Left hindlimb (tissue), 1 donor: ENCODE measurements at places on chromosomes 5 and 9.

GRCh38 chr9:6354072-6354686 lies 26.0 kb downstream of the TPD52L3 start:
- DNase-seq = no peak

- DNase-seq = no peak
Observed at GRCh38 chr5:110377361-110377760, 349.1 kb downstream of the TMEM232 start.

GRCh38 chr9:85185486-85186217 lies 516.1 kb downstream of the NTRK2 start:
- no peak for DNase-seq

DNA sequence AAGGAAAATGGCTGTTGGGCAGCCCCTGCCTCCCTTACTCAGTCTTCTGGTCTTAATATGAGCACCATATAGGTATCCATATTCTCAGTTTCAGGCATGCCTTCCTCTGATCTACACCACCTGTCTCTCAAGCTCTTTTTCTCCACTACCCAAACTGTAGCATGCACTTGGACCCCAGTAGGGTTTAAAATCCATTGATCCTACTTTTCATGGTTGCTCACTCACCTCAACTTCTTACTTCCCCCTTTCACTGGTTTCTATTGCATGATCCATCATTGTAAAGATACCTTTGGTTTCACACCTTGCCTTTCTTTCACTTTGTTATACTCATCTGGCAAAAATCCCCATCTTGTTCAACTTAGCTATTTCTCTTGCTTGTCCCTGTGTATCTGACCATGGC lies 159.4 kb downstream of the KDM4C start:
- DNase-seq = no peak

- no peak for DNase-seq
Observed at GRCh38 chr9:1878811-1879210, 136.3 kb upstream of the SMARCA2 start.

GRCh38 chr9:80447876-80448275 lies 876.1 kb downstream of the TLE4 start:
- no peak for DNase-seq

DNA sequence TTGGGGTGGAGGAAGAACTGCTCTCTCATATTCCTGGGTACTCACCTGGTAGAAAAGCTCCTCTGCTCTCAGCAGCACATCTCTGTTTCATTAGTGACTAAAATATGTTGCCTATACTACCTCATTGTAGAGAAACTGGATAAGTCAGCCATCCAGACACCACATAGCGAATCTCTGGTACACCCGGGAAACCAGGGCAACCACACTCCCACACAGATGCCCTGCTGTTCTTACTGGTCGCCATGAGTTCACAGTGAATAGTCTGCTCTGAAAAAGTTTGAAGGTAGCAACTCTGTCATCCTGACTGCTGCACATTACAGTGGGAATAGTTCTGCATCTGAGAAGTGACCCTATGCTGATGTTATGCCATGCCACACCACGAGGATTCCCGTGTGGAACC lies 135.0 kb downstream of the ENTREP1 start:
- no peak for DNase-seq

DNA sequence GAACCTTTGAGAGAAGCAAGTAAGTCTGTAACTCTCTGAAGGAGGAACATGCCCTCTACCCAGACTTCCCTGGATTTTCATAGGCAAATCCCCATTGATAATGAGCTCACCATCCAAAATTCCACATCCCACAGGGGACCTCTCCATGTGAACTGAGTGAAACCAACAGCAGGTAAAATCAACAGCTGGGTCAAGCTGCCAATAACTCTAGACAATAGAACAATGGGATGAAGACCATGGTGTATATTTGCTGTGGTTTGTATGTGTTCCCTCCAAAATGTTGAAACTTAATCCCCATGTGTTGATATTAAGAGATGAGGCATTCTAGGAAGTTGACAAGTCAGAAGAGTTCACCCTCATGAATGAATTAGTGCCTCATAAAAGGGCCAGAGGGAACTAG lies 110.2 kb upstream of the MYO10 start:
- no peak for DNase-seq

GRCh38 chr5:115594128-115595047 lies 7.9 kb downstream of the TICAM2 start:
- DNase-seq = no peak

DNA sequence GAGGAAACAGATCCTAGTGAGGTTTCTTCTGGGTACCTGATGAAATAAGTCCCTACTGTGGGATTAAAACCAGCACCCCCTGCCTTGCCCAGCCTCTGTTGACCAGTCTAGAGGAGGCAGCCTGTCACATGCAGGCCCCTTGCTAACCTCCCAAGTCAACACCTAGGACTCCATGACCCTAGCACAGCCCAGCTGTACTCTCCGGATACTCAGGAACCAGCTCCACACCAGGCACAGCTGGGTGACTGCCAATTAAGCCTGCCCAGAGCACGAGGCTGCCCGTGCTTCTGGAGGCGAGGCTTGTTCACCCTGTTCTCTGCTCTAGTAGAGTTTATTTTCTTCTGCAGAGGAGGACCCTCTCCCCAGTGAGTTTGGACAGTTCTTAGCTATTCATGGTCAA lies 92.5 kb downstream of the SNX24 start:
- no peak for DNase-seq

- DNase-seq = no peak
Observed at GRCh38 chr9:132862533-132862932, 15.6 kb downstream of the AK8 start.

- no peak for DNase-seq
Observed at GRCh38 chr9:108547411-108548135, 308.2 kb downstream of the ACTL7B start.

- no peak for DNase-seq
Observed at GRCh38 chr9:122781671-122782070, 7.1 kb upstream of the OR5C1 start.

DNA sequence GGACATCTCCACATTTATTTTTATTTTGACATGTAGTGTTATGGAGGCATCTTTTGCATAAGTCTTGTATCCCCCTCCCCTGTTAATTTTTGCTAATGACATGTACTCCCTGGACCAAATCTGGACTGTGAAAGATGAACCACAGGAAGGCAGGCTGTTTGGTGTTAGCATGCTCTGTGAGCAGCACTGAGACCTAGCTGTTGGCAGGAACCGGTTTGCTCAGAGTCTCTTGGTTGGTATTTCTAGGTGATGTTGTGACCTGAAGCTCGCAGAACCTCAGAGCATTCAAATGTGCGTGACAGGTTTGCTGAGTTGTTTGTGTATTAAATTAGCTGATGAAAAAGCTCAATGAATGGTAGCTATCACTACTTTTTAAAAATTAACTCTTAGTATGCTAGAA lies 53.6 kb upstream of the PHF2 start:
- DNase-seq = no peak

- no peak for DNase-seq
Observed at GRCh38 chr5:42582723-42583122, 159.5 kb downstream of the GHR start.

DNA sequence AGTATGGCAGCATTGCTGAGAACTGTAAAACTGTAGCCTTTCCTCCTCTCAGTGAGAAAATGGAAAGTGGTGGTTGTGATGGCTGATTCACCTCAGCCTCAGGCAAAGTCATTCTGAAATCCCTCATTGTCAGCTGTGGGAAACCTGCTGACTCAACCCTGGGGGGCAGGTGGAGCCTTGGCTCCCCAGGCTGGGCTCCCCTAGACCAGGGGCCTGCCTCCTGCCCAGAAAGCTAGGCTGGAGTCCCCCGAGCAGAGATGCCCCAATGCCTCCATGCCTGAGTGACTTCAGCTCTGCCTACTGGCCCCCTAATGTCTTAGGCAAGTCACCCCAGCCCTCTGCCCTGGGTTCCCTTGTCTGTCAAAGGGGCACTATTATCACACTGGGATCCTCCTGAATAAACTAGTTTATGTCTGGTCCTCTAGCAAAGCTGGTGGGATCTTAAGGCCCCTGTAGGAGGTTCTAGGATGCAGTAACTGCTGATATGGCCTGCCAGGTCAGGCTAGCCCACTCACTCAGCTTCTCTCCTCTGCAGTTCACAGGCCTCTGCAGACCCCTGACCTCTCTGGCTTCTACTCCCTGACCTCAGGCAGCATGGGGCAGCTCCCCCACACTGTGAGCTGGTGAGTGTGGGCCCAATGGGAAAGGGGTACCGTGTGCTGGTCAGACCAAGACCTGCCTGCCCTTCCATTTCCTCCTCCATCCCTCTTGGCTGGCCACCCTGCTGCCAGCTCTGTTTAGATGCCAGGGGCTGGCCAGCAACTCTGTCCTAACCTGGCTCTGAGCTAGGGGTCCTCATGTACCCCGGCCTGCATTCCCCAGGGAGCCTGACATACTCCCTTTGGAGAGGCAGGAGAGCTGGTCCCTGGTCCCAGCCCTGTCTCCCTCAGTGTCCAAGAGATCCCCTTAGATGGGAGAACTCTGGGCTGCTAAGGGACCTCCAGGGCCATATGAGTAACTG lies 24.2 kb downstream of the TCF7 start:
- no peak for DNase-seq

GRCh38 chr5:396531-396961 lies 46.4 kb upstream of the EXOC3 start:
- no peak for DNase-seq

DNA sequence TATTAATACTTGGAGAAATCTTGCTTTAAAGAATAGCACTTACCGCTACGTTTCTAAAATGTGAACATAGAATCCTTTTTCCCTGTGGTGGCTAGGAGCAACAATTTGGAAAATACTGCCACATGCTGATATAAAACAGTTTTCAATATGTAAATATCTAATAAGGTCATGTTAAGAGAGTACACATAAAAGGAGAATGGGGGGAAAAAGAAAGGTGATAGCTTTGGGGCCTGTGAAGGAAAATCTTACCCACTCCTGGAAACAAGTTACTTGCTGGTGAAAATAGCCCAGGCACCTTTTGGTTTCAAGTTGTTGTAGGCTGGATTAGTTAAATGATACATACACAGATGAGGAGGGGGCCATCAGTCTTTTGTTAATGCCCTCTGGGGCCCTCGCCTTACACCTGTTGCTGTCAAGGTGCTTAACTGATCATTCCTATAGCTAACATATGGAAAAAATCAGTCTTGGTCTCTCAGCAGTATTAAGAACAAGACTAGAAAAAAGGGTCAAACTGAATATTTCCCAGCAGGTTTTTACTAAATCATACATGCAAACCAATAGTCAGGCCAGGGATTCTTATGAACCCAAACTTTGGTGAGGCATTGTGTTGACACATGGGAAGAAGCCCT lies 24.1 kb downstream of the FYB1 start:
- DNase-seq = no peak

GRCh38 chr5:145774442-145774841 lies 60.7 kb downstream of the PRELID2 start:
- DNase-seq = no peak

- DNase-seq = no peak
Observed at GRCh38 chr9:79007701-79008483, 563.9 kb upstream of the TLE4 start.

DNA sequence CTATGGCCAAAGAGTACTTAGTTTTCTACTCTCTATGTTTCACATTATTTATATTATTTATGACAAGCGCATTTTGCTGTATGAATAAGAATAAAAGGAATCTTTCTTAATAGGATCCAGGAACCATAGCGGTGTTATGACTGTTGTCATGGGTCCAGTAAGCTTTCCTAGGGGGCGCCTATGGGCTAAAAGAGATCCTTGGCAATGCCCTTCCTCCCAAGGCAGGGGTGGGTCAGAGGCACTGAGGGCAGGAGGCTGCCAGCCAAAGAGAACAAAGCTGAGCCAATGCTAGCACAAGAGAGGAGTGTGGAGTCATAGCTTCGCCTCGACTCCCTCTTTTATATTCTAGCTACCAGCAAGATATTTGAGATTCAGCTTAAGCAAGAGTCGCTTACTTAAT lies 98.4 kb upstream of the GNAQ start:
- DNase-seq = peak; percentile 36

GRCh38 chr5:44332285-44332971 lies 56.8 kb downstream of the FGF10 start:
- DNase-seq = no peak

- no peak for DNase-seq
Observed at GRCh38 chr5:10685115-10685521, 75.9 kb downstream of the DAP start.

GRCh38 chr9:215631-216155 lies 1.0 kb downstream of the DOCK8 start:
- DNase-seq = no peak

- no peak for DNase-seq
Observed at GRCh38 chr9:129876815-129877214, 41.6 kb downstream of the USP20 start.

- no peak for DNase-seq
Observed at GRCh38 chr9:134723491-134724190, 82.0 kb downstream of the COL5A1 start.

GRCh38 chr5:156815988-156816599 lies 34.0 kb upstream of the PPP1R2B start:
- no peak for DNase-seq

DNA sequence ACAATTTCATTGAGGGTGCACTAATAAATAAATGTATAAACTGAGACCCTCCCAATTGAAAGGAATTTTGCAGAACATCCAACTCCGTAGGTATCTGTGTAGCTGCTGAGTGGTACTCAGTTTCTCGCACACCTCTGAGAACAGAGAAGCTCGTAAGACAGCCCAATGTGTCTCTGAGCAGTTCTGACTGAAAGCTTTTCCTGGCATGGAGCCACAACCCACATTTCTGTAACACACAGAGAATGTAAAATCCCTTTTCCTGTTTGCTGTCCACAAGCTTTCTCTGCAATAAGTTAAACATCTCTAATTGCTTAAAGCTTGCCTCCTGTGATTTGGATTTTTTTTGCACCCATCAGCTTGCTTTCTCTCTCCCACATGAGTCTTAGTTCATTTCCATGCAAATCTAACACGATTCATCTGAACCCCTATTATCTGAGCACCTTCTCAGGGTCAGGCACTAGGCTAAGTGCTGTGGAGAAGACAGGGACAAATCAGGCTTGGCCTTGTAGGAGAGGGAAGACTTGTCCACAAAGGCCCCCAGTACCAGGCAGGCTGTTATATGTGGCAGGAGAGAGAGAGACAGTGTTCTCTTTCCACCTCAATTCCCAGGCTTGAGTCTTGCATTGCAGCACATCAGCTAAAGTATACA lies 44.2 kb upstream of the COL15A1 start:
- DNase-seq = peak; percentile 67

DNA sequence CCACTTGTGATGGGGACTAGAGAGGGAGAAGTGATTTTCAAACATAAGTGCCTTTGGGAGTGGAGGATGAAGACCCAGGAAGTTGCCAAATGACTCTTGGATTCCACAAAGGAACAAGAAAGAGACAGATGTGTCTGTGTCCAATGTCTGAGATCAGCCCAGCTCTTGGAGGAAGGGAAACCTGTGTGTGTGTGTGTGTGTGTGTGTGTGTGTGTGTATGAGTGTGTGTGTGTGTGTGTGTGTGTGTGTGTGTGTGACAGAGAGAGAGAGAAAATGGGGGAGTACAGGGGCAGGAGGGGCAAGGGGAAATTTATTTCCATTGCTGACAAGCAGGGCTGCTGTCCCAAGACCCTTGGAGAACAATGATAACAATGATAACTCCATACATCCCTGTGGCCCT lies 72.0 kb downstream of the PSD2 start:
- DNase-seq = no peak
